ENCODE measurements at places on chromosomes 7 and 10.

GRCh38 chr7:155917836-155918430, 105.7 kb upstream of the SHH start:
- DNase-seq, result no peak

DNA sequence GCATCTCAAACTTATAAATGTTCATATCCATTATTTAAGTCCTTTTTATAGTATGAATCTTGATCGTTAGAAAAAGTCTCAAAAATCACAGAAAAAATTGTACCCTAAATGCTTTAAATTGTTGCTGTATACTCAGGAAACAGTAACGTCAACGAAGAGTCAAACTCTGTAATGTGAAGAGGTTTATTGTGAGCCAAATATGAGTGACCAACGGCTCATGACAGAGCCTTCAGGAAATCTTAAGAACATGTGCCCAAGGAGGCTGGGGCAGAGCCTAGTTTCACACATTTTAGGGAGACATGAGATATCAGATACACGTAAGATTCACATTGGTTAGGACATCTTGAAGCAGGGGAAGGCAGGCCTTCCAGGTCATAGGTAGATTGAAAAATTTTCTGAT, 86.1 kb downstream of the PIP4K2A start:
- DNase-seq, result no peak

GRCh38 chr10:121926671-121927317, 1.0 kb downstream of the ATE1 start:
- DNase-seq, result no peak

DNA sequence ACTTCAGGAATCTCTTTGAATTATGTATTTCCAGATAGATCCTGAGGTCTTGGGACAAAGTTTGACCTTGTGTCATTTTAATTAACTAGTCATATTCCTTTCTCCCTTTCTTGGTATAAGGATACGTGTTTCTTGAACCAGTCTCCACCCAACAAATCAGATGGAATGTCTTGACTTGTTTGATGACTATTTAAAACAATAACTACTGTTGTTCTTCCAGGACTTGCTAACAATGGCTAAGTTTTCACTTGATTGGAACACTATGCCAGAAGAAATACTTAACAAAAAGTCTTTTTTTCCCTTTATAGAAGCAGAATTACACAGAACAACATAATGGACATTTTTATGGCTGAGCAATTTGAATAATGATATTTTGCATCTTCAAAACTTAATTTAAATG, 43.0 kb upstream of the WIPF3 start:
- no peak for DNase-seq

DNA sequence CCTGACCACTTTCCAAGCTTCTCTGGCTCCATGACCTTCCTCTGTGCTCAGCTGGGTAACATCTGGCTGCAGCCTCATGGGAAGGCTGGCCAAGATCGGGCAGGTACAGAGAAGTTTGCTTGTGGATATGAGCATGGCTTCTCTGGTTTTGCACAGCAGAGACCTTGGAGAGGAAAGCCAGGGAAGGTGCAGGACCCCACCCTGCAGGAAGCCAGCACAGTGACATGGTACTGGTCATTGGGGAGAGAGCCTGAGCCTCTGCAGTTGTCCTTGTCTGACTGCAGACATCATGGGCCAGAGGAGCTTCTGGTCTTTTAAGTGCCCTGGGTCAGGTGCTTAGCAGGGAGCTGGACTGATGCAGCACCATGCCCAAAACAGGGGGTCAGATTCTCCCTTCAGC, 70.6 kb upstream of the LEP start:
- DNase-seq, result no peak

- DNase-seq, result no peak
Observed at GRCh38 chr10:117464176-117464575, 78.4 kb upstream of the EMX2 start.

DNA sequence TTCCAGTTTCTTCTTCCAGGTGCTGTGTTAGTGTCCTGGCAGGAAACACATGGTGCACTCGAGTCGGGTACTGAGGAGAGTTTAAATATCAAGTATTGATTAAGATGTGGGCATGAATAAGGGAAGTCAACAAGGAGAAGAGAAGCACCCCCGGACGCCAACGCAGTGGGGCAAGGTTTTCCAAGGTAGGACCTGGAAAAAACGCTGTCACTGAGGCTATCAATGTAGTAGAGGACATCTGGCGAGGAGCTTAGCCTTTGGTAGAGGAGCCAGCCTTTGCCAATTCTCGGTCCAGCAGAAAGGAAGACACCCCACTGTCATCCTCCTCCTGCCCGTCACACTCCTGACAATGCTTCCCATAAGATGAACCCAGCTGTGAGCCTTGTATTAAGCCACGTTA, 159.6 kb downstream of the TEX36 start:
- DNase-seq, result no peak

- DNase-seq, result no peak
Observed at GRCh38 chr10:69572159-69573055, 815 bp downstream of the NEUROG3 start.

- DNase-seq, result no peak
Observed at GRCh38 chr10:132033632-132034031, 32.1 kb upstream of the JAKMIP3 start.

DNA sequence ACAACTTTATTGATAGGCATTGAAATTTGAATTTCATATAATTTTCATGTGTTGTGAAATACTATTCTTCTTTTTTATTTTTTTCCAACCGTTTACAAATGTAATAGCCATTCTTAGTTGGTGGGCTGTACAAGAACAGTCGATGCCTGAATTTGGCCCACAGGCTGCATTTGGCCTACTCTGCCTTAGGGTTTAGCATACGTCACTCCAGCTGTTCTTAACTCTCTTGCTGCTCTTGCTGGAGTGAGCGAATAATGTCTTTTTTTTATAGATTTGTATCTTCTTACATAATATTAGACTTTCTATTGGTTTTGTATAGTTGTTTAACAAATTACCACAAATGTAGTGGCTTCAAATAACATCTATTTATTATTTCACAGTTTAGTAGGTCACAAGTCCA, 163.4 kb upstream of the MKI67 start:
- no peak for DNase-seq

GRCh38 chr10:62491597-62491996, 117.4 kb downstream of the ZNF365 start:
- no peak for DNase-seq

GRCh38 chr7:151761231-151761630, 115.7 kb downstream of the PRKAG2 start:
- DNase-seq, result no peak

DNA sequence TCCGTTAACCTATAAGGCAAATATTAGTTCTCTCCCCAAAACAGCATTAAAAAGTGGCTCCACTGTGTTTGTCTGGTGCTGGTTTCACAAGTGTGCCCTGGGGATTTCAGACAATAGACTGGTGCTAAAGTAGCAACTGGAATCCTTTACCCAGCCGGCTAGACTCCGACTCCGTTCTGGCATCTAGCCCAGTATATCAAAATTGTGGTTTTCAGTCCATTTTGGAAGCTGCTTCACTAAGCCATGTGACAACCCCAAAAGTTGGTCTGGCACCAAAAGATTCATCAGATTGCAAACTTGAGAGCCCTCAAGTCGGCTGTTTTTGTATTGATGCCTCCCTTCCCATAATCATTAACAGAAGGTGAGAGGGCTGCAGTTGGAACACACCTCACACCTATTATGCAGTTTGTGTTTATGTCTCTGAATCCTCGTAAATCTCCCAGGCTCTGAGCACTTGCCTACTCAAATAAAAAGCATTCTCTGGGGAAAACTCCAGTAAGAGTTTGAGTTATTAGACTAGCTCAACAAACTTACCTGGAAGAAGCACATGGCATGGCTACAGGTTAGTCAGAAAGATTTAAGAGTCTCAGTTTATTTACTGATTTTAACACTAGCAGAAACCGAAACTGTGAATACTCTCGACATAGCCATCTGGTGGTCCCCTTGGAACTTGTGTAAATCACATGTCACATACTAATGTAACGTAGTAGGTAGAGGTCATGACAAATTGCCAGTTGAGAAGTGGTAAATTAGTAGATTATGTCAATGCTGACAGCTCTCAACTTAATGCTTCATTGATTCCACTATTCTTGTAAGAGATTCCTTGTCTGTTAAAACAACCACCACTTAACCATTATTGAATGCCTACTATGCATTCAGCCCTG, 14.8 kb upstream of the WNT16 start:
- peak; percentile 61 for DNase-seq

DNA sequence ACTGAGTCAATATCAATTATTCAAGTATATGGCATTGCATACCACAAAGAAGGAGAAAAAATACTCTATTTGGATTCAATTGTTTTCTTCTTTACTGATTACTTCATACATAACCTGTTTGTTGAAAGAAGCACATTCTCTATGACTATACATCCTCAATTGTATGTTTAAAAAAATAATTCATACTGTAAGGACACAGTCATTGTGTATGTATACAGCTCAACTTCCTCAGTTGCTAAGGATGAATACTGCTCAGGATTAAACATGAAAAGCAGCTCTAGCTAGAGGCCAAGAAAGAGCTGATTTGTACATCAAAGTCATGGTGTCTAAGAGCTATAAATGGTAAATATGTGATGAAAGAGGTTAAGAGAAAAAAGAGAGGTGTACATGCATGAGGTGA, 15.8 kb upstream of the BPGM start:
- DNase-seq, result no peak

DNA sequence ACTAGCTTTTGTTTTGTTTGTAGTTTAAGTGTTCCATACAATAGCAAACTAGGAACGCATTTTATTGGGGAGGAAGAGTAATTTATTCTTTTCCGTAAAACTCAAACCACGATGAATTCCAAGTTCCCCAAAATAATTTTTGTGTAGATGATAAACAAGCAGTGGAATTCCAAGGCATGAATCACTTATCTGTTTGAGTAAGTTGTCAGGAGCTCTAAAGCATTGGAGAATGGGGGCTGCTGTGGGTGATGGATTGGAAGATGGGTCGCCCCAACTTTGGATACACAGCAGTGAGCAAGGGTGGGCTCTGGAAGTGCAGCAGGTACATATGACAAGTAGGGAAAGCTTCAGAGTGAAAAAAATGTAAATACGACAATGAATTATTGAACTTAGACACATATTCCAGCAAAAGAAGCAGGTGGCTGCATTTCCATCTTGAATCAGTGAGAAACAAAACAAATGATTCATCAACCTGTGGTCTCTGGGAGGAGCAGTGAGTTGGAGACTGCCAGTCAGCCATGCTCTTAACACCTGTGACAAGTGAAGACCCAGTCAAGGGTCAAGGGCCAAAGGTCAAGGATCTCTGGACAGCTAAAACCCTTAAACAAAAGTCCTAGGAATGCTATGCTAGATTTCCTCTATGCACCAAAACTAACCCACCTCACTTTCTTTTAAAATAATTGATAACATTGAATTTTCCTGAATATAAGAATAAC, 34.2 kb upstream of the ADRB1 start:
- DNase-seq, result no peak

- DNase-seq, result no peak
Observed at GRCh38 chr7:152073352-152073751, 47.9 kb downstream of the GALNT11 start.

DNA sequence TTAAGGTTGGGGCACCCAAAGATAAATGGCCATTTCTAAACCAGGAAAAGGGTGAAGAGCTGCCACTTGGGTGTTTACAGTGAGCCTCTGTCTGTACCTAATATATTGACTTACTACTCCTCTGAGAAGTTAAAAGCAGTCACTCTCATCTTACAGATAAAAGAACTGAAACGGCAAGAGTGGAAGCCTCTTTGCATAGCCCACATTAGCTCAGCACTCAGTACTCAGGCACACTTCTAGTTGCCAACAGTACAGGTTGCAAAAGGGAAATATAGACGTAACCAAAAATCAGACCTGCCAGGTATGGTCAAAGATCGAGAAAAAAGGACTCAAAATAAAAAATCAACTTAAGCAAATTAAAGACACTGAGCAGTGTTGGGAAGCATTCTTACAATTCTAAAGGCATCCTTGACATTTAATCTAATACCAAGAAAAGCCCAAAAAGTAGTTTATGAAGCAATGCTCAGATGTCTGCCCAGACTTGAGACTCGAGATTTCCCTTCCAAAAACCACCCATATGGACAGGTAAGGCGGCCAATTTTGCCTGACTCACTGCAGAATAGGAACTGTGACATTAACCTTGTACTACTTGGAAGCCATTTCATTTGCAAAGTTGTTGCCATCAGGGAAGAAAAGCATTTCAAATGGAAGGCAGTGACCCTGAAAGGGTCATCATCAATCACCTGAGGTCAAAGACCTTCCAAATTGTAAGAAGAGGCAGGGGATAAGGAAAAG, 139.3 kb downstream of the SLC25A13 start:
- DNase-seq, result no peak

DNA sequence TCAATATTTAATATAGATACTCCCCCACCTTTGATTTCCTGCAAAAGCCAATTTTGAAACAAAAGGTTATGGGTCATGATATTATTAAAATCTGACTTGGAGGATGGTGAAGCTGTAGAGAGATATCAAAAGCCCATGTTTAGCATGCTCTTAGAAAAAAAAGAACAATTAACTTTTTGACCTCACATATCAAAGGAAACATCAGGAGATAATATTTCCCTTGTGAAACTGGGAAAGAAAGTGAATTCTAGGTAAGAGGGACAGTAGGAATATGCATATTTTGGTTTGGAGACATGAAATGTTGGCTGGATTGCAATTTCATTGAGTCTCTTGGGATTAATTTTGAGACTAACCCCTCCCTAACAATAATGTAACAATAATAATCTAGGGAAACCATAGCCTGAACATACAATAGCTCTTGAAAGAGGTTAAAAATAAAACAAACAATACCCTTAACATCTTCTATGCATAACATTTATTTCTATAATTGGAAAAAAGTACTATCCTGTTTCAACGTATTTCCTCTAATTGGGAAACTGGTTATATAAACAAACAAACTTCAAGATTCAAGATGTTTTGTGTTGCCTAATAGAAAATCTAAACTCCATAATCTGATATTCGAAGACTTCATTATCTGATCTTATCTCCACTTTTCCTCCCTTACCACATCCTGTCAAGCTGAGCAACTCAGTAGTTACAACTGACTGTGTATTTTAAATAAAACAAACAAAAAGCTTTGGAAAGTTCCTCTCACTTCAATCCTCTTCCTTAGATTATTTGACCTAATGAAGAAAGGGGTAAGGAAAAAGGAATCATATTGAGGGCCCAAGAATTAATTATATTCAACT, 14.8 kb downstream of the TMEM26 start:
- no peak for DNase-seq

GRCh38 chr10:104622598-104623209, 18.4 kb upstream of the SORCS3 start:
- no peak for DNase-seq

DNA sequence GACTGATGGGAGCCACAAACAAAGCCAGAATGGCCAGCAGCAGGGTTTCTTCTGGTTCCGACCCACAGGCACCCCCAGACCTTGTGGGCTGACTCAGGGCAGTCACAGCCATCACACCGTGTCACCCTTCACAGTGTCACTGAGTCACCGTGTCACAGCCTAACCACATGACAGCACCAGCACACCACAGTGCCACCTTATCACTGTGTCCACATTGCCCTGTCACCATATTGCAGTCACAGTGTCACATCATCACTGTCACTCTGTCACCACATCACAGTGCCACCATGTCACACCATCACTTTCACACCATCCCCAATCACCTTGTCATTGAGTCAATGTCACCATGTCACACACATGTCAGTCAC, 77.0 kb downstream of the OAT start:
- no peak for DNase-seq

GRCh38 chr10:51583976-51584375, 115.4 kb downstream of the CSTF2T start:
- no peak for DNase-seq

GRCh38 chr10:32095116-32095733, 39.0 kb upstream of the KIF5B start:
- DNase-seq, result no peak
